ENCODE measurements at places on chromosomes 12 and 14.

GRCh38 chr12:26798023-26798422 is 35.0 kb downstream of the ITPR2 start:
- DNase-seq: no peak

- no peak for DNase-seq
Observed at GRCh38 chr14:105300542-105301102, at the start of gene BRF1. BRF1 (minus strand) TSS chr14:105301001; CDS start chr14:105300629, 372 bp downstream.

GRCh38 chr14:89673512-89674225 is 256.6 kb upstream of the FOXN3 start:
- no peak for DNase-seq

- no peak for DNase-seq
Observed at GRCh38 chr12:57237932-57238853, 8.7 kb downstream of the SHMT2 start.

GRCh38 chr14:32724867-32725471 is 213.7 kb upstream of the NPAS3 start:
- no peak for DNase-seq

DNA sequence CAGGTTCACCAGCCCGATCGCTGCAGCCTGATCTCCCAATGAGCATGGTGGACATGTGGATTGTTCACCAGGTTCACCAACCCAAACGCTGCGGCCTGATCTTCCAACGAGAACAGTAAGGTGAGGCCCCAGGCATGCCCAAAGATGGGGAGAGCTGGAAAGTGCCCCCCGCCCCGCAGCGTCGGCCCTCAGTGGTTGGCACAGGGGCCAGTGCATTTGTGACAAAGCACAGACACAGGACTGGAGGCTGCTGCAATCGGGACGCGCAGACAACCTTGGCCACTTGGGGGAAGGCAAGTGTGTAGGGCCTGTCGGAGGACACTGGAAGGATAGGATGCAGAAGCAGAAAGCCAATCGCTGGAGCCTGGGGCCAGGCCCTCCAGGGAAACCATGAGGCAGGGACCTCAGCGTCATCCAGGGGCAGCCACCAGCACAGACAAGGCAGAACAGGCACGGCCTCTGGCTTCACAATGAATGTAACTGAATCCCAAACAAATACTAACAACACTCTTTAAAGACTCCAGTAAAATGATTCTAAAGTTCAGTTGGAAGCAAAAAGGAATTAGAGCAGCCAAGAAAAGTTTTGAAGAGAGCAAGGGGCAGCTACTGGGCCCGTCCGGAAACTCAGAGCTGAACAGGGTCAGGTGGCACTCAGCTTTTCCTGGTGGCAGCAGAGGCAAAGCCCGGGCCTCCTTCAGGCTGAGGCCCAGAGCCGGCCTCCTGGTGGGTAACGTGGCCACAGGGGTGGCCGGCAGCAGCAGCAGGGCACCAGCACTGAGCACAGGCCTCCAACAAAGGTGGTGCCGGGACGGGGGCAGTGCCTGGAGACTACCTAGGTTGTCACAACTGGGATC is 13.3 kb downstream of the BRF1 start:
- DNase-seq: no peak

GRCh38 chr12:93135286-93136239 is 206.5 kb upstream of the EEA1 start:
- peak; percentile 94 for DNase-seq

- no peak for DNase-seq
Observed at GRCh38 chr14:50812856-50813543, 18.0 kb downstream of the NIN start.

- DNase-seq: peak; percentile 1
Observed at GRCh38 chr14:80110721-80111120, 100.6 kb downstream of the DIO2 start.

DNA sequence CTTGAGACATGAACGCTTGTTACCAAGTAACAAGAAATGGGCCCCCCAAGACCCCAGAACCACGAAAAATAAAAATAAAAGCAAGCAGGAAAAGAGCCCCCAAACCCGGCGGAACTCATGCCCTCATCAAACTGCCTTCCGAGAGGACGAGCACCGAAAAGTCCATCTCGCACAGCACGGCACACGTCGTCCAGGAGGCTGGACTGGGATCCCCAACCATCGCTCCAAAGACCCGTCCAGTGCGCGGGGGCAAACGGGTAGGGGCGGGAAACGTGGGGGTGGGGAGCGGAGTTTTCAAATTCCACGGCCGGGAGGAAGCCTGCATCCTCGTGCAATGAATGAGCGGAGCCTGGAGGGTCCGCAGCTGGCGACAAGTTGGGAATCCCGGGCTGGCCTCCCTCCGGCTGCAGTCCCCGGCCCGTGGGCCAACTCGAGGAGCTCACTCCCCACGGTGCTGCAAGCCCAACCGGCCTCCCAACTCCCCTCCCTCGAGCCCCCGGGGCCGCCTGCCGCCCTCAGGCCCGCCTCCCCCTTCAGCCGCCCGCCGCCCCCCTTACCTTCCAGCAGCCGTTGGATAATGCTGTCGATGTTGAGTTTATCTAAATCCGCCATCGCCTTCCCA is 484 bp downstream of the PPP1CC start:
- DNase-seq: no peak

- no peak for DNase-seq
Observed at GRCh38 chr14:34628681-34629135, 1.2 kb downstream of the SNX6 start.

DNA sequence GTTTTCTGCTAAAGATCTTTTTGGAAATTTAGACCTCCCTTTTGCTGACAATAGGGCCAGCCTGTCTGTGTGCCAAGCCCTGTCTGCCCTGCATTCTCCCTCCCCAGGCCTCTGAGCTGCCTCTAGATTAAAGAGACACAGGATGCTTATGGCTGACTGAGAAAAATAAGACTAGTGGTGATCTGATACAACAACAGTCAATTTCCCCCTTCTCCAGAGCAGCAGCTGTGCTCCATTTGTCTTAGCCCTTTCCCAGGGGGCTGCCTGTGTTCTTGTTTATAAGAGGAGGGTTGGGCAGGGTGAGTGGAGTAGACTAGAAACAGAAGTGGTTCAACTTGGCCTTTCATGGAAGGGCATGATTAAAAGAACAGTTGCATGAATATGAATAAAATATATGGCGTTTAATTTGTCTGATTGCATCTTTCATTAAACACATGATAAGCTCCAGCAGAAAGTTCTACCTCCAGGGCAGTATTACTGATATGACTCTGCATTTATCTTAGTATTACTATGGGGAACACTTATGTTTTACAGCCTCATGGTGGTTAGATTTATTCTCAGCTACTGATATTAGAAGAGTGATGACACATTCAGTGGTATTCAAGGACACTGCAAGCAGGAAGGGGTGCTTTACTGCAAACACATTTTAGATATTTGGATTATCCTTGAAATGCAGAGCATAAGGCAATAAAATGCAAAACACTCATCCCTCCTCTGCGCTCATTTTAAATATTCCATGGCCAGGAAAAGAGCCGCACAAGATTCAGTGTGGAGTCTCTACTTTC is 150.2 kb upstream of the CLEC14A start:
- DNase-seq: no peak

GRCh38 chr12:92668739-92669138 is 34.0 kb upstream of the PLEKHG7 start:
- no peak for DNase-seq

- DNase-seq: no peak
Observed at GRCh38 chr14:98512501-98513251, 759.3 kb downstream of the BCL11B start.

- DNase-seq: no peak
Observed at GRCh38 chr14:29687866-29688265, 239.8 kb downstream of the PRKD1 start.
